ENCODE measurements at places on chromosomes 7 and 10.
A peak's percentile ranks its signal among the peaks of the same experiment; 100 is the strongest.

GRCh38 chr10:79275105-79275430 lies 72.2 kb upstream of the PPIF start:
- no peak for DNase-seq

DNA sequence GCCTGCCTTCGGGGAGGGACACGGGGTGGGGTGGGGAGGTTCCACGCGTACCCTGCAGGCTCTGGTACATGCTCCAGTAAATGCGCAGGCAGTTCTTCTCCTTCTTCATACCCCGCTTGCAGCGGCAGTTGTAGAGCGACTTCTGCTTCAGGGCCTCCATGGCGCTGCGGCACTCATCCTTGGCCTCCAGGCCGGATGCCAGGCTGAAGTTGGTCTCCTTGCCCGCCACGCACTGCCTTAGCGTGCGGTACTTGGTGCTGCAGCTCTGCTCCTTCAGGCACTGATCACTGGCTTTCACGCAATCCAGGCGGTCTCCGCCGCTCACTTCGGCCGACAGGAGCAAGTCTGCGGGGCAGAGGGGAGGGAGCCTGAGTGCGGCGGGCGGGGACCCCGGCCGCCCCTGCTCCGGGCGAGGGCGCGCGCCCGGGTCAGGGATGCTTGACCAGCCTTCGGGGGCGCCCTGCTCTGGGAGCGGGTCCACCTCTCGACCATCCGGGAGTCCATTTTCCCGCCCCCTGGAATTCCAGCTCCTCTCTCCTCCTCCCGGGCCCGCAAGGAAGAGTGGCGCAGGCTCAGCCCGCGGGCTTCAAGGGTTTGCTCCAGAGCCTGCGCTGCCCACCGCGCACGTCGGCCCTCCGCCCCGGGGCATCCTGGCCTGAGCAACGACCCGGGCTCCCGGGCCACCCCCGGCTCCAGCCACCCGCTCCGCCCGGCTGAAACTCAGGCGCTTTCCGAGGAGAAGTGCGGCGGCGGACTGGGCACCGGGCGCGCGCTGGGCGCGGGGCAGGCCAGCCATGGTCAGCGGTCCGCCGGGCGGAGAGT lies 2.0 kb downstream of the GFRA1 start:
- DNase-seq, result no peak

- peak; percentile 43 for DNase-seq
Observed at GRCh38 chr7:38840736-38841460, 68.1 kb downstream of the VPS41 start.

GRCh38 chr7:28076423-28077200 lies 104.0 kb downstream of the JAZF1 start:
- DNase-seq, result no peak

DNA sequence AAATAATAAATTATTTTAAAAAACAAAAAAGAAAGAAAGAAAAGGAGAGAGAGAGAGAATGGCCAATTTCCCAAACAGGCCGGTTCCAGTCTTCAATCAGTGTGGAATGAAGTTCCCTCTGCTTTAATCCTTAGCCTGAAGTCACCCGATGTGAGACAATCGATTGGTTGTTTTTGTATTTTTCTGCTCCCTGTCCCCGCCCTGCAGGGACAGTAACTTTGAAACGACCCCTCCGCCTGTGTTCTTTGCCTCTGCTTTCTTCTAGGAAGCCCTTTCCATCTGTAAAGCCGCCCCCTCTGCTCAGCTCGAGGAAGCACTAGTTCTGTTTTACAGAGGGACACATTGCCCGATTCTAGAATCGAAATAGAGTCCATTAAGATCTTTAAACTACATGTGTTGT lies 33.4 kb downstream of the FOXL3 start:
- DNase-seq, result no peak

DNA sequence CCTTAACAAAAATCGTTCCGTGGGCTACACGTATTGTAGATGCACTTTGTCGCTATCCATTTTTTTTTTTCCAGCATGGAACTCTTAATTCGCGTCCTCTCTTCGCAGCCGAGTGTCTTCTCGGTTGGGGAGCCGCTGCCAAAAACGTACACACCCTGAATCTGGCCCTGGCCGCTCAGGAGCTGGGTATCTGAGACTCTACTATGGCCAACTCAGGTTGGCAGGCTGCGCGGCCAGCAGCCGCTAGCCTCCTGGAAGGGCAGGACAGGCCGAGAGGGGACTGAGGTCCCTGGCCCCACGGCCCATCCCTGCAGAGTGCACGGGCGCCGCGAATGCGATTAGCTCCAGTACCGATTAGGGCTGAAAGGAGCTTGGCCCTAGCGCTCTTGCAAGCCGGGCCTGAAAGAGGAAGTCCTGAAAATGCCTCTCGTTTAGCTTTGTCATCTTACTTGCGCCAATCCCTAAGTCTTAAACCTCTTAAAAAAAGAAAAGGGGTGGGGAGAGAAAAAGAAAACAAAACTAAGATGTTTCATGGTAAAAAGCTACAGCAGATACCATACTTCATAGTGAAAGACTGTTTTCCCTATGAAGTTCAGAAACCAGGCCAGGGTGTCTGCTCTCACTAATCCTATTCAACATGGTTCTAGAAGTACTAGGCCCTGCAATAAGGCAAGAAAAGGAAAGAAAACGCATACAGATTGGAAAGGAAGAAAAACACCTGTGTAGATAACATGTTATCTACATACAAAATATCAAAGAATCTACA lies 113.2 kb upstream of the RHEB start:
- DNase-seq, result peak; percentile 29

- DNase-seq, result peak; percentile 85
Observed at GRCh38 chr10:61975391-61975932, 74.0 kb downstream of the ARID5B start.

DNA sequence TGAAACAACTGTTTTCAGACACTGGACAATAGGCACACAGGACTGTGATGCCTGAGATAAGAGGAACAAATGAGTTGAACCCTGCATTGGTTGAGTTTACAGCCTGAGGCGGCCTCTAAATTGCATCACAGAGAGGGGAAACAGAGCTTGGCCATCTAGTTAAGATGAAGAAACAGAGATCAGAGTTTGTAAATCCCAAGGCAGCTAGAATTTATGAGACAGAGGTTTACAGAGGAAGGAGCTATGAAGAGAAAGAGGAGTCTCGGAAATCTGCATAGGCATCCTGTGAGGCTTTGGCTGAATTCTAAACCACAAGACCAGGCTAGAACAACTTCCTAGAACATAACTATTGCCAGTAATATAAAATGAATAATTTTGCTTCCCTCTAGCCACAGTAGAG lies 41.0 kb upstream of the OIT3 start:
- DNase-seq, result no peak

- DNase-seq, result peak; percentile 37
Observed at GRCh38 chr10:30231071-30231652, 117.9 kb downstream of the MTPAP start.

DNA sequence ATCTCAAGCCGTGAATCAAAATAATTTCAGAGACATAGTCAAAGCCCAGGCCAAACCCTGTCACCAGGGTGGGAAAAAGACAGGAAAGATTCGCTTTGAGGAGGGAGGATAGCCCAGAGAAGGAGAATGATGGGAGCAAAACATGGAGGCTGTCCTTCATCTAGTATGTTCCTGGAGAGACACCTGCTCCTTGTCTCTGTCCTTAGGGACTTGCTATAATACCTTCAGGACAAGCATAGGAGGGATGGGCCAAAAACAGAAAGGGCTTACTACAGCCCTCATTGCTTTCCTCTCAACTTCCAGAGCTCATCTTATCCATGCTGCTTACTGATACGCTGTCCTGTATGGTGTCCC lies 593.7 kb downstream of the LRMDA start:
- no peak for DNase-seq

GRCh38 chr10:75902816-75903215 lies 471.4 kb downstream of the LRMDA start:
- no peak for DNase-seq

DNA sequence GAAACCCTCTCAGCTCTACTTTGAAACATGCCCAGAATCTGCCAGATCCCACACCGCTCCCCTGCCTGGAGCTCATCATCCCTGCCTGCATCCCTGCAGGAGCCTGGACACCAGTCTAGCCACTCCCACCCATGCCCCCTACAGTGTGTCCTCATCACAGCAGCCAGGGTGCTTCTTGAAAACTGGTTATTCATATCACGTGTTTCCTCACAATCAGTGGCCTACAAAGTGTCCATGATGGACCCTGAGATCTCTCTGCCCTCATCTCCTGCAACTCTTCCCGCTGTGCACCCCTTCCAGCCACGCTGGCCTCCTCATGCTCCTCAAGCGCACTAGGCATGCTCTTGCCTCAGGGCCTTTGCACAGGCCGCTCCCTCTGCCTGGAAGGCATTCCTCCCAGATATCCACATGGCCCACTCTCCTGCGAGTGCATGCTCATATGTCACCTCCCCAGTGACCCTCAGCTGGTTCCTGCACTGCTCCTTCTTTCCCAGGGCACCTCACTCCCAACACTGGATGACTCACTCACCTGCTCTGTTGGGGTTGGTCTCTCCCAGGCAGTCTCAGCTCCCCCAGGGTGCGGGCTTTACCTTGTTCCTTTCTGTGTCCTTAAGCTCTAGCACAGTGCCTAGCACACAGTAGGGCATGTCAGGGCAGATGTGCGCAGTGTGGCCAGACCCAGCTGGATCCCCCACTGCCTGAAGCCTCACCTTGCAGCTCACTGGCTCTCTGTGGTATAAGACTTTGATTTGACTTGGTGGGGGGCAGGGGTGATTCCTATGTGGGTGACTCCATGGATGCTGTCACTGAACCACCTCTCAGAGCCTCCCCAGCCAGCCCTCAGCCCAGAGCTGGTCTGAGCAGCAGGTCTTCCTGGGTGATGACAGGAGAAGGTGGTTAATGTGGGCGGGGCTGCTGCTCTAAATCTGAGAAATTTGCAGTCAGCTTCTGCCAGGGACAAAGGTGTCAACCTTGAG lies 37.3 kb downstream of the CDH23 start:
- DNase-seq, result peak; percentile 17

DNA sequence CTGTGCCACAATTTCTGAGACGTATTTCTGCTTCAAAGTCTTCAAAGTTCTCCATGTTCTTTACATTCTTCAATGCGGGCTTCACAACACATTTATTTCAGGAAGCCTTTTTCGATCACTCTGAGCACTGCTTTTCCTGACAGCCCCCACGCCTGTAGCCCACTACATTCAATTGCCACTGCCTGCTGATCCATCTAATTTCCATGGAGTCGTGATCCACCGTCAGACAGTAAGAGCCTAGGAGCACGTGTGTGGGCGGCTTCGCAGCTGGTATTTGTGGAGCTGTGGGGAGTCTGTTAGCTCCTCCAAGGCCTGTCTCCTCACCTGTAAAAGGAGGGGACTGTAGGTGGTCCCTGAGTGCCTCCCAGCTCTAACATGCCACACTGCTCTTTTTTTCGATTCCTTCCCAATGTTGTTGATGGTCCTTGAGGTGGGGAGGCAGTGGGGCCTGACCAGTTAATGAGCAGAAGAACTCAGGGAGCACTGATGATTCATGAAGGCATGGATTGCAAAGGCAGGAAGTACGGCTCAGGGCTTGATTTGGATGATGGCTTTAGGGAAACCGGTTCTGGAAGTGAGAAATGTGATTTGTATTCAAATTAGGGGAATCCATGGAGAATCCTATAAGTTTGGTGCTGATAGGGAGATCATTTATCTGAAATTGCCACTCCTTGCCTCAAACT lies 401.1 kb upstream of the PODXL start:
- peak; percentile 40 for DNase-seq

GRCh38 chr7:27096768-27097514 lies 1.1 kb upstream of the HOXA1 start:
- peak; percentile 40 for DNase-seq

DNA sequence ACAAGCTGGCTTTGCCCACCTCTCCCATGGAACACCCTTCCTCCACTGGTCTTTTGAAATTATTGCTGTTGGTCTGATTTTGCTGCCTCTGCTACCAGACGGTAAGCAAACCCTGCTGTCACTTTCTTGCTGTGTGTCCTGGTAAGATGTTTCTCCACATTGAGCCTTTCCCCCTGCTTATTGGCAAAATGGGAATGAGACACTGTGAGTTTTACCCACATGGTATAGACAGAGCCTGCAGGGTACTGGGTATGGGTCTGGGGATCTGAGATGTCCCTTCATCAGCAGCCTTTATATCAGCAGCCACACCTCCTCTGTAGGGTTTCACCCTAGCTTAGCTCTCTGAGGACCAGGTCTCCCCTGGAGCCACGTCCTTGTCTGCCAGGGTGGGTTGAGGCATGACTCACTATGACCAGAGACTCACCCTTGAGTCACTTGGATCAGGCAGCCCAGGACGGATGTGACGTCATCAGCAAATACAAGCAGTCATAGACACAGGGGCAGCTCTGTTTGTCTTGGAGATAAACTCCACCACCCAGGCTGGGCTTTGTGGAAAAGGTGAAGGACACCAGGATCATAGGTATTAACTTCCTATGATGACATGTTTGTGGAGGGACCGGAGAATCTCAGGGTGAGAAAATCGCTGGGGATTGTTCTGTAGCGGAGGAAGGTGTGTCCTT lies 17.9 kb upstream of the BAIAP2L1 start:
- DNase-seq, result peak; percentile 99

DNA sequence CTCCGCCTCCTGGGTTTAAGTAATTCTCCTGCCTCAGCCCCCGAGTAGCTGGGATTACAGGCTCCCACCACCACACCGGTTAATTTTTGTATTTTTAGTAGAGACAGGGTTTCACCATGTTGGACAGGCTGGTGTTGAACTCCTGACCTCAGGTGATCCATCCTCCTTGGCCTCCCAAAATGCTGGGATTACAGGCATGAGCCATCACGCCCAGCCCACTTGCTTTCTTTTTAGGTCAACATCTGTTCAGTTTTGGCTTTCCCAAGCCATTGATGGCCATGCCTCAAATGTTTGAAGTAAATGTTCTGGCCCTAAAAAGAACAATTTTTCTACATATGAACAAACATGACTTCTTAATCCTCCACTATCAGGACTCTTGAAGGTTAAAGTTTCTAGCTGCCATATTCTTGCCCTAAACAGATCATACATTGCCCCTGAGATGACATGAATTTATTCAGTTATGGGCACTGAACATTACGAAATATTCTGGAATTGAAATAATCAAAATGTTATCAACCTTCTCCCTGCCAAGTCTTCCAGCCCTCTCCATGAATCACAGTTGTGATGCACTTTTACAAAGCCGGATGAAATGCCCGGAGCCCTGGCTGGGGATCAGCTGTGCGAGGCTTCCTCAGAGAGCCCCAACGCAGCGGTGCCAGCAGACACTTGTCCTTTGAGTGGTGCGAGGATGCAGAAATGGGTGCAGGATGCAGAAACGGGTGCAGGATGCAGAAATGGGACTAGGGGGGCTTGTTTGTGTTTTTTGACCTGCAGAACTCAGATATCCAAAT lies 2.9 kb downstream of the MRLN start:
- DNase-seq, result peak; percentile 17

DNA sequence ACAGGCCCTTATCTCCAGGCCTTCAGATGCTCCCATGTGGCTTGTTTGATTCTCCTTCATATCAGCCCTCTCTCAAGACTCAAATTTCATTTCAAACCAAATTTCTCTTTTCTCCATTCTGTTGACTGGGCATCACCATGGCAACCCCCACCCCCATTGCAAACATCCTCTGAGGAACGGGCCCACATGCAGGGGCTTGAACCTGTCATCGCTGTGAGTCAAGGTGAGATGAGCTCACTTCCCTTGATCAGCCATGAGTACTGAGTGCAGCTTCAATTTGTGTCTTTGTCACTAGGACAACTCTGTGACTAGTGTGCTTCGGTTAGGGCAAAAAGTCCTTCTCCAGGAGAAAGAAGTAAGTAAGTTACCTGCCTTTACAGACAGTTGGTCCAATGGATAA lies 41.9 kb downstream of the CALML3 start:
- DNase-seq, result peak; percentile 96
